ENCODE measurements at places on chromosomes 11 and 22.
A peak's percentile ranks its signal among the peaks of the same experiment; 100 is the strongest.

DNA sequence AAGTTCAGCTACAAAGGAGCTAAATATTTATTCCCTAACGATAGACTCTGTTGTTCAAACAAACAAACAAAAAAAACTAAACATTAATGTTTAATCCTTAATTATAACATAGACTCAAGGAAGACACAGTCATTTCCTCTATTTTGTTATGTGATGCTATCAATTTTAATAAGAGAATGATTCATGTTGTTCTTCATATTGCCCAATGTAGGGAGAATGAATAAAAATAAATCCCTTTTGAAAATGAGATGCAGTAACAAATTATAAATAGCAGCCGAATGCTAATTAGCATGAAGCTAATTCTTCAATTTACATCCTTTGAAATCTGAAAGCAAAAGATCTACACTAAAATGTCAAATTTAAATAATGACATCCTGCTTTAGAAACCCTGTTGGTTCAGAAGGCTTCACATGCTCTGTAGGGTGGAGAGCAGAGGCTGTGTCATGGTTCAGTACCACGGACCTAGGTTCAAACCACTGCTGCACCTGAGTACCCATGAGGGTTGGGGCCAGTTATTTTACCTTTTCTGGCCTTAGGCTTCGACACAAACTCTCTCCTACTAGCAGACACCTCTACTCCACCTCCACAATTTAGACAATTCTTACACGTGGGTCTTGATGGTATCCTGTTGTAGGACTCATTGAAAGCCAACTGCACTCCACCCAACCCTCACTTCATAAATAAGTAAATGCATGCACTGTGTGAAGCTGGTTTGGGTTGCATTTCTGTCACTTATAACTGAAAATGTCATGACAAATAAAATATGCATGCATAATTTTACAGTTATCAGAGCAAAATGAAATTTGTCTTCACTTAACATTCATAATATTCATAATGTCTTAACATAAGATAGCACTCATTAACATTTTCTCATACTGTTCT lies 89.0 kb downstream of the RRAS2 start:
- DNase-seq = no peak

- peak; percentile 78 for DNase-seq
These were observed 38.9 kb downstream of the OR10A6 start for GRCh38 chr11:7892059-7892699.

GRCh38 chr11:14503023-14503422 lies 3.4 kb upstream of the COPB1 start:
- DNase-seq = no peak

- no peak for DNase-seq
These were observed 52.6 kb upstream of the SESN3 start for GRCh38 chr11:95283650-95284049.

DNA sequence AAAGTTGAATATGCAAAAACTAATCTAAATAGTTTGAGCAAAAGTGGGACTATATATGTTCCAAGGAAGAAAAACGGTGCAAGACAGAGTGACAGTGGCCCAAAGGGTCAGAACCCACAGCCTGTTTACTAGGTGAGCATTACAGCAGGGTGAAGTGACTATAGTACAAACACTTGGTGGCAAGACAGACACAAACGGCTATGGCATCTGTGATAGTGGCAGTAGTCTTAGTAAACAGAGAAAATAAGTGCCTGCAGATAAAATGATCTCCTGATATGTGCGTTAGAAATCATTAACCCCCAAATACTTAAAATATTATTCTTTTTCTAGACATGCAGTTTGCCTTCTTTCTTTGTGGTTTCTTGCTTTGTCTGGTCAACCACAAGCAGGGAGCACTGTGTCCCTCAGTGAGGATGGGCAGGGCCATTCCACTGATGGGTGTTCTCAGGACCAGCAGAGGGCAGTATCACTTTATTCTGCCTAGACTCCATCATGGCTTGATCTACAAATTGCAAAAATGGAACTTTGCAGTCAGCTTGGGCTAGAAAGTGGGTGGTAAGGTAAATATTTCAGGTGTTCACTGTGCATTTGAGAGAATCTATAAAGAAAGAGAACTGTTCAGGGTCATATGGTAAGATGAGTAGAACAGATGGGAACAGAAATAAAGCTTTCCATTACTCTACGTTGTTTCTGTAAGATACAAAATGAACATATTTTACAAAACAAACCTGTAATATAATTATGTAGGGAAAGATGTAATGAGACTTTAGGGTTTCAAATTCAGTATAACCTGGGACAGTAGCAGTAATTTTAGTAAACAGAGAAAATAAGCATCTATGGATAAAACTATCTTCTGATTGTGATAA lies 198.2 kb downstream of the SWAP70 start:
- peak; percentile 82 for DNase-seq

GRCh38 chr11:93626038-93626437 lies 35.4 kb upstream of the CEP295 start:
- no peak for DNase-seq

All from fibroblast of skin of abdomen (primary cell).